CD14-positive monocyte (primary cell): ENCODE measurements at places on chromosomes 11 and 22.

DNA sequence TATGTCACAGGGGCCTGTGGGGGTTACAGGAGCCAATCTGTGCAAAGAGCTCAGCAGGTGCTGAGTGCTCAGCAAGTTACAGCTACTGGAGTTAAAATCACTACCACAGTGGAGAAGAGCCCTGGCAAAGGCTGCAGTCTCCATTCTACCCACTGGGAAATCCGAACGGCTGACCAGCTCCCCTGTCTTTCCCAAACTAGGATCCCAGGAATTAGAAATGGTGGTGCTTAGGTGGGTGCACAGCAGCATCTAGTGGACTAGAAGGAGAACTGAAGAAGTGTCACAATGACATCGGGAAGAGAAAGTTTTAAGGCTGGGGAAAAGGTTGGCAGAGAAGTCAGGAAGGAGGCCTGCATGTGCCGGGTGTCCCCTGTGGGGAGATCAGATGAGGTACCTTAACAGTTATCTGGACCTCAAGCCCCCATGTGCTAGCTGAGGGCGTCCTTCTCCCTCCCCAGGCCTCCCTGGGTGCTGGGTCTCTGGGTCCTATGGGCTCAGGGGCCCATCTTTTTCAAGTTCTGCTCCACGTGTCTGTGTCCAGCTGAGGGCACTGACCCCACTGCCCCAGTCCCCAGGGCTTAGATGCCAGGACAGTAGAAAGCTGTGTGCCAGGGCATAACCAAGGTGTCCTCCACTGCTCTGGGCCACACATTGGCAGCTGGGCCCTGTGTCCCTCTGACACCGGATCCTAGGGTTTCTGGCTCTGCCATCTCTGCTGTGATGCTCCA, 1.9 kb downstream of the PIWIL3 start:
- no peak for DNase-seq

GRCh38 chr22:23521441-23522113, 58.5 kb downstream of the IGLL1 start:
- DNase-seq = peak; percentile 77

DNA sequence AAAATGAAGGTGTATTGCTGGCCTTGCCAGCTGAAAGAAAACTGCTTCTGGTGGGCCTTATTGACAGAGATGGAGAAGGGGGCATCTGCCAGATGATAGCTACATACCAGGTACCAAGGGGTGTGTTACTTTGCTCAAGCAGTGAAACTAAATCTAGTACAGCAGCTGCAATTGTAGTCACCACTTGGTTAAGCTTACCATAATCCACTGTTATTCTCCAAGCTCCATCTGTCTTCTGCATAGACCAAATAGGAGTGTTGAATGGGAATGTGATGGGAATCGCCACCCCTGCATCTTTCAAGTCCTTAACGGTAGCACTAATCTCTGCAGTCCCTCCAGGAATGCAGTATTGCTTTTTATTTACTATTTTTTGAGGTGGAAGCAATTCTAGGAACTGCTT, 45.8 kb upstream of the LIN7C start:
- DNase-seq = no peak

DNA sequence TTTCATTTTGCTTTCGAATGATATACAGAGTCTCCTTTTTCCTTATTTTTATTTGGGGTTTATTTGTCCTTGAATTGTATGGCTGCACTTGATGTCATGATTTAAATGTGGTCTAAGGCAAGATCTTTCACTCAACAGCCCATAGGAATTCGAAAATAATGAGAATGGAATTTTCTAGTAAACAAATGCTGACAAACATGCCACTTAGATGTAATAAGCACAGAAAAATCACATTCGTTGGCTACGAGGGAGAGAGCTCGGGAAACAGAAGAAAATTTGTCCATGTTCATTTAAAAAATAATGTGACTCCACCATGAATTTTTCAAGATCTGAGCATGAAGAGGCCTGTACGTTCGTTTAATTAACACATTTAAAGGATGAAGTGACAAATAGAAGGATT, 73.0 kb downstream of the BLID start:
- DNase-seq = no peak

GRCh38 chr11:2036863-2037486, 39.3 kb upstream of the H19 start:
- no peak for DNase-seq

DNA sequence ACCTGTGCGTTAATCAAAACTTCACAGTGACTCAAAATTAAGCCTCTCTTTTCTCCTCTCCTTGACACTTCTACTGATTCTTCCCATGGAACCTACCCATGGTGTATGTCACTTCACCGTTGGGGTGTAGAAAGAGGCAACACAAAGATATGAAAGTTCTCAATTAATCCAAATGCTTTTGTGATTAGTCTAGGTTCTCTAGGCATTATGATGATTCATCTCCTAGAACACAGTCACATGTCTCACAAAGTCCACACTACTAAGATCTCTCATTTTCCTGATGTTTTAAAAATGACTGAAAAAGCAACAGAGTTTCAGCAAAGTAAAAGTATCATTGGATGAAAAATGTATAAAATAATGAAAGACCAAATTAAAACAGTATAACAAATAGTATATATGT, 13.7 kb upstream of the SCGB2A2 start:
- DNase-seq = no peak

DNA sequence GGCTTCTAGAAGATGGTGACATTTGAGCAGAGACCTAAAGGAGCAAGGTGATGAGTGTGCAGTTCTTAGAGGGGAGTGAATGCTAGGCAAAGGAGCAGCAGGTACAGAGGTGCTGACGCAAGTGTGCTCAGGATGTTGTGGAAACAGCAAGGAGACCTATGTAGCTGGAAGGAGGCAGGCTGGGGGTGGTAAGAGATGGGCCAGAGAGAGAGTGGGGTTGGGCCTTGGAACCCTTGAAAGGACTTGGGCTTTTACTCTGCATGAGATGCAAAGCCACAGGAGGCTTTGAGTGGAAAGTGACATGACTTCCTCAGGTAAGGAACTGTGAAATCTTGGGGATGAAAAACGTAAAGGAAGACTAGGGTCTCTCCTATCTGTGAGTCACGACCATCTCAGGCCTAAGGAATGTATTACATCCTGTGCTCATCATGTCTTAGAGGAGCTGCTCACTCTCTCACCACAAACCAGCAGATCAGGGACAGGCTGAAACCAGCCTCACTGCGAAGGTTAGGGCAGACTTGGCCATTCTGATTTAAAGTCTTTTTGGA, 65.4 kb downstream of the MICAL2 start:
- DNase-seq = no peak

- DNase-seq = no peak
Measured at GRCh38 chr11:109267293-109268095, 154.5 kb upstream of the C11orf87 start.
